Non-pigmented ciliary epithelial cell (primary cell): ENCODE measurements at places on chromosomes 7 and 10.

DNA sequence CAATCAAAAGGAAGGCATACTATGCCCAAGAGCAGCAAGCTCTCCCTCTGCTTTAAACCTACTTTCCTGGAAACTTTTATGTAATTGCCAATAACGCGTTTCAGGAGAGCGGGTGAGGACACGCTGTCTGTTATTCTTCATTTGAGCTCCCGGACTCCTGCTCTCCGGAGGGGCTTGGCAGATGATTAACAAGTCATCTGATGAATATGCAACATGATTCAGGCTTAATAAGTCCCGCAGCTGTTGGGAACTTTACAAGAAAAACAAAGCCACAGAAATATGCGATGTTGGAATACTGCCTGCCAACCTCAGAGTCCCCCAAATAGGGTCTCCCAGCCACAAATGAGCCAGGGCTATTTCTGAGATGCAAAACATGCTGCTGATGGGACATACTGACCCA lies 348.0 kb downstream of the GPAM start:
- DNase-seq = peak; percentile 37

GRCh38 chr7:68043546-68043945 lies 1046.9 kb downstream of the TYW1 start:
- DNase-seq = no peak

- DNase-seq = no peak
Observed at GRCh38 chr7:1530946-1531262, 402 bp downstream of the MAFK start.

GRCh38 chr7:85708221-85708620 lies 521.4 kb upstream of the SEMA3D start:
- no peak for DNase-seq

DNA sequence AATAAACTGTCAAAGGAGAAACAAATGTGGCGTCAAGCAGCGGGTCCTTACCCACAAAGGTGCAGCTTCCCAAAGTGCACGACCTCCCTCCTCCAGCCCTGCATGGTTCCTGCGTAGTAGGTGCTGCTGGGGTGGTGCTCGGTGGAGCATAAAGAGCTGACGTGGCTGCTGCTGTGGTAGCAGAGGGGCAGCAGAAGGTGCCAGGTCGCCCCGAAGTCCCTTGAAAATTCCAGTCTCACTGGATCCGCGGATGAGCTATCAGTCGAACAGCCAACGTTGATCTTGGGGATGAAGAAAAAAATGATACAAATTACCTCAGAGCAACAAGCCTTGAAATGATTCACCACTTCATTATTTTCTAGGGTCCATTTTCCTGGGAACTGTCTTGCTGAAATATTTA lies 105.0 kb upstream of the SLC26A5 start:
- no peak for DNase-seq

DNA sequence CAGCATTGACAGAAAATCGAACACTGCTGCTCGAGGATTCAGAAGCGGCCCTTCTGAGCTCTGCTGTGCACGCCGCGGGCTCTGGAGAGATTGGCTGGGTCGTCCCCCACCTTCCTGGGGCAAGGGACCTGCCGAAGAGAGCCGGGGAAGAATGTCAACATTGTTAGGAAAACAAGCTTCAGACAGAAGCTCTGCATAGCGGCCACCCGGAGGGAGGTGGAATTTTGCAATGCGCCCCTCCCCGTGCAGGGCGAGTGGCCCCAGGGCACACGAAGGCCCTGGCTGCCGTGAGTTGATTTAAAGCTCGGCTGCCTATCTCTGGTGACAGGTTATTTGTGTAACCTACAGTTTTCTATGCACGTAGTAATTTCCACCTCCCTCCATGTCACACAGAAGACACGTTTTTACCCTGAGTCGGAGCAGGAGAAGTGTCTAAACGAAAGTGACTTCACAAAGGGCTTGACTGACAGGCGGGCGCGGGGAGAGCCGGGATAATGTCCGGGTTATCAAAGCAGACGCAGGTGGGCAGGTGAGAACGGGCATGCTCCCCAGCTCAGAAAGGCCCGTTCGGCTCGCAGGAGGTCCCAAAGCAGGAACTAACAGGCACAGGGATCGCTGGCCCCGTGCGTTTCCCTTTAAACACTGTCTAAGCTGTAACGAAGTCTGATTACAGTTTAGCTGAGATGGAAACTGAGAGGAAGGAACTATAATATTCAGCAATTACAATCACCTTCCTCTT lies 84.6 kb downstream of the PDGFA start:
- DNase-seq = no peak

DNA sequence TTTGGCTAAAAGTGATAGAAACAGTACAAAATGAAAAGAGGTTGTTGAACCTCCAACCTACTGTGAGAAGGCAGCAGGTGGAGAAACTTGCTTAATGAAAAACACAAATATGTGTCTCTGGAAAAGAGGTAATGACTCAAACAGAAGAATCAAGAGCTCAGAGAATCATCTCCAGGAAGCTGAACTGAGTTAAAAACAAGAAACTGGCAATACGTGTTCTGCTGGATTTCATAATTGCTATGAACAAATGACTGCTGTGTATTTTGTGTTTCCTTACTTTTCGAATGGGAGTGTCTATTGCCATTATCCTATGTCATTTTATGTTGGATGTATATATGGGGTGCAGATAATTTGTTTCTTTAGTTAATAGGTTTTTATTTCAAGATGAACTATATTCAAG lies 401.1 kb downstream of the DGKB start:
- DNase-seq = no peak

DNA sequence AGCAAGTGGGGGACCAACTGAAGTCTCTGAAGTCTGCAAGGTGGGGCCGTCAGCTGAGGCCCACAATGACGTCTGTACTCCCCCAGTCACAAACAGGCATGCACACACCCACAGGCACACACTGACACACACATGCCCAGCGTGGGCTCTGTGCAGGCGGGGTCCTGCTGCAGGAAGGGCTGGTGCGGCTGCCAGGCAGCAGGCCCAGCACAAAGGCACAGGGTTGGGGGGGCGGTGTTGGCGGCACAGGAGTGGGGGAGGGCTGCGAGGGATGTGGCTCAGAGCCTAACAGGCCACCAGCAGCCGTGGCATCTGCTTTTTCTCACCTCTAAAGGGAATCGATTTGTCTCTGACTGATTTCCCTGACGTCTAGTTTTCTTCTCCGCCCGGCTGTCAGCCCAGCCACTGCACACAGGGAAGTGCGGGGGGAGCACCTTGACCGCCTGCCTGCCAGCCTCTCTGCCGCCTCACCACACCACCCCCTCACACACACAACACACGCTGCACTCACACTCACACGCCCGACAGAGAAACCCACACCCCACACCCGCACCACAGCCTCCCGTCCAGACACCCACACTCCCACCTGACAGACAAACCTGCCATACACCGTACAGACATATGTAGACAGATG lies 43.5 kb upstream of the ZMIZ1 start:
- DNase-seq = no peak

GRCh38 chr10:127964621-127965020 lies 57.7 kb downstream of the PTPRE start:
- DNase-seq = no peak

DNA sequence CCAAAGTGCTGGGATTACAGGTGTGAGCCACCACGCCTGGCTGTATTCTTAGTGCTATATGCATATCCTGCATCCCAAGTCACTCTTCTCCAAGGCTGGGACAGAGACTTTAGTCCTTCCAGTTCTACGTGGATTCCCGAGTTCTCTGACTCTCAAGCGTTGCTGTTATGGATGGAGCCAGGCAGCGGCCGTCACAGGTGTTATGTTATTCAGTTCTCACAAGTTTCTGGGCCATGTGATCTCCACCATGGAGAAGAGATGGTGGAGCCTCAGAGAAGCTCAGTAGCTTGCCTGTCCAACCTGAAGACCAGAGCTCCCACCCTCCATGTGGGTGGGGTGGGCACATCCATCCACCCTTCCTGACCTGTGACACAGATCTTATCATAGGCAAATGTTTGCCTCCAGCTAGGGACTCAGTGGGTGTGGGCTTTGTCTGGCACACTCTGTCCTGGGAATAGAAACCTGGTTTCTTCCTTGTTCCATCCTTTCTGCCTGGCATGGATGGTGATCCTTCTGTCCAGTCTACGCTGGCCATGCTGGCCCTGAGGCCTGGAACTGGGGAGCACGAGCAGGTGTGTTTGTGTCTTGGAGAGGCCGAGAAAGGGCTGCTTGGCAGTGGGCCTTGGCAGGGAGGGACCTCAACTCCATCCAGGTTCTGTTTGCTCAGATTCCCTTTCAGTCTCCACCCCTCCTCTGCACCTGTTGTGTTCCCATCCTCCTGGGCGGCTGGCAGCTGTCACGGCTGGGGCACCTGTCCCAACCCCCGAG lies 55.3 kb downstream of the NEURL1 start:
- DNase-seq = no peak

DNA sequence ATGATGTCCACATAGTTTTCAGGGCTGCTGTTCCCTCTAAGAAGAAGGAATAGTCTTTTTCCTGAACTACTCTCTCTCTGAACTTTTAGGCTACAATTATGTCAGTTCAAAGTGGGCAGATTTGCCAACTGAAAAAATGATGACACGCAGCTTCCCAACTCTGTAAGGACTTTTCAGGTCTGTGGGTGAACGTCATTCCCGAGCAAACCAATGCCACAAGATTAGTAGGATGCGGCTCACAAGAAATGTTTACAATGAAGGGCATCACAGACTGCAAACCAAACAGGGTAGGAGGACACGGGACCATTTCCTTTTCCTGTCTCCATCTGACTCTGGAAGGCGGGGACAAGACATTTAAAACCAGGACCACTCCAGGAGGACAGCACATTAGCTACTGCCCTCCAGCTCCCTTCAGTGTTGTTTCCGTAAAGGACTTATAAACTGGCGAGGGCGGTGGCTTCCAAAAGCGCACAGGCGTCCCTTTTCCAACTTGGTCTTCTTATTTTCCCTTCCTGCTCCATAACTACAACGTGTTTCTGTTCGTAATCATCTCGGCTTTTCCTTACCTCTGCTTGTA lies 539 bp upstream of the MKLN1 start:
- DNase-seq = peak; percentile 28
